ENCODE measurements at places on chromosomes 13 and 19. TPM values are rescaled to one million over a fixed set of nuclear protein-coding genes. Genes with fewer than 3 reads are reported as not detected.

- DNase-seq: peak; percentile 79
Measured at GRCh38 chr13:47337781-47338507, 441.1 kb upstream of the HTR2A start.

The KLF12 gene
- total RNA-seq: 10.6 TPM

DNA sequence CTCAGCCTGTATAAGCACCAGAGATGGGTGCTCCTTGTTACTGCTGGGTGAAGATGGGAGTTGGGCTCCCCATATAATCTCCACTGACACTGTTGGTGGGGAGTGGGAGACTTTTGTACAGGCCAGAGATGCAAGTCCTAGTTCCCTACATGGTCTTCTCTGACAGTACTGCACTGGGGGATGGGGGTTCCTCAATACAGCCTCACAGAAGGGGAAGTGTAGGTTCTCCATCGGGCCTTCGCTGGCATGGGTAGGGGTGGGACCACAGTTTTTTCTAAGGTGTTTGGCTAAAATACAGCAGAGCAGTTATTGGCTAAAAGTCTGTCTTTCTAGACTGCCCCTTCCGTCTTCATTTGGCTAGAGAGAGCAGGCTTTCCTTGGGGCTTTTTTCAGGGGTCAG, 167.2 kb upstream of the SERP2 start:
- DNase-seq: no peak

- DNase-seq: no peak
Measured at GRCh38 chr13:43596924-43597598, 189.7 kb downstream of the ENOX1 start.

GRCh38 chr13:108915095-108915633, 285.8 kb downstream of the MYO16 start:
- DNase-seq: peak; percentile 76

- no peak for DNase-seq
Measured at GRCh38 chr19:55651236-55651635, 3.2 kb downstream of the CCDC106 start.

GRCh38 chr13:24083722-24084421, 76.6 kb upstream of the SPATA13 start:
- DNase-seq: no peak

DNA sequence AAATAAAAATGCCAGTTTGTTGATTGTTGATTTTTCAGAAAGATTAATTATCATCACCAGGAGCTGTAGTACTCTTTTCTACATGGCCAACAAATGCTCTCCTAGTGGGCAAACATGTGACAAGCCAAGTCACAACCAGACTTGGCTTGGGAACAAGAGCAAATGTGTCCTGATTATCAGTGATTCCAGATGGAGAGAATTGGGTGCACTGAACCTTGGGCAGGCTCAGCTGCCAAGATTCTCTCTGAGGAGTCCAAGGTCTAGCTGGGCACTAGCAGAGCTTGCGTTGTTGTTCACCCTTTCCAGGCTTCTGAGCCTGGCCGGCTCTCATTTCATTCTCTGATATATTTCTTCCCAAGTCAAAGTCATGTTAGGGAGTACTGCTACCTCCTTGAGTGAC, 27.3 kb upstream of the GPI start:
- DNase-seq: no peak

DNA sequence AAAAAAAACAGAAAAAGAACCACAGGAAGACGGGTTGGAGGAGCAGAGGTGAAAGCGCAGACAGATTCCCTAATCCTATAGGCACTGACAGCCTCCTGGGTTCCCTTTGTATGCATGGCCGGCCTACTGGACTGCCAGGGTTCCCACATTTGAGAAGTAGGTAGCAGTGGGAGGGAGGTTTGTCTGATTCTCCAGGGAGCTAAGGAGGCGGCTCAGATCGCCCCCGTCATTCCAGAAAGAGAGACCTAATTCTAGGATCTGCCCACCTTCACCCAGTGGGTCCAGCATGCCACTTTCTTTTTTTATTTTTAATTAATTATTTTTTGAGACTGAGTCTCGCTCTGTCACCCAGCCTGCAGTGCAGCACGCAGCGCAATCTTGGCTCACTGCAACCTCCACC, 9.7 kb upstream of the CCL25 start:
- no peak for DNase-seq

DNA sequence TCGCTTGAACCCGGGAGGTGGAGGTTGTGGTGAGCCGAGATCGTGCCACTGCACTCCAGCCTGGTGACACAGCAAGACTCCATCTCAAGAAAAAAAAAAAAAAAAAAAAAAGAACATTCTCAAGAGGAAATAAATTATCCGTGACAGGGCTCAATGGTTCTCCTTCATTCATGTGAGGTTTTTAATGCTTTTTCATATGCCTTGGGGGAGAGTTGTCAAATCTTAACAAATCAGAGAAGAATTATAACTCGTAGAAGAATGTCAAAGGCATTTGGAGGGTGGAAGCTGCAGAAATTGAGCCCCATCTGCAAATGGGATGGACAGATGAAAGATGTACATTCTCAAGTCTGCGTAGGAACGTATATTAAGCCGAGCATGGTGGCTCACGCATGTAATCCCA, 34.9 kb upstream of the HOMER3 start:
- no peak for DNase-seq

DNA sequence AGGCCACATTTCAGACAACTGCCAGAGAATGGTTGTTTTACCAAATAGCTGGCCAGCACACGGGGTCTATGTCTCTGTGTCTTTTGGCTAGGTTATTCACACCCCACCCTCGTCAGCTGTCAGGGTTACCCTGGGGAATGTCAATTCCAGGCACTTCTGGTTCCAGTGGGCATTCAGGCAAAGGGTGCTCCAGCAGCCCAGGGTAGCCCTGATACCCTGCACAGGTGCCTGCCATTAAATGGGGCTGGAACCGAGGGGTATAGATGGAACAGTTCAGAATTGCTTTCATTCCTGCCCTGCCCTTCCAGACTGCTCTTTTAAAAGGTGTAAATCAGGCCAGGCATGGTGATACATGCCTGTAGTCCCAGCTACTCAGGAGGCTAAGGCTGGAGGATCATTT, 43.2 kb upstream of the HOMER3 start:
- no peak for DNase-seq

- no peak for DNase-seq
Measured at GRCh38 chr13:34826432-34826831, 115.6 kb upstream of the NBEA start.

- no peak for DNase-seq
Measured at GRCh38 chr19:2703691-2704216, 1.3 kb upstream of the GNG7 start.

- no peak for DNase-seq
Measured at GRCh38 chr19:407511-408440, 1.2 kb downstream of the C2CD4C start.

The CYP2S1 gene
- total RNA-seq: not detected

The LSR gene
- total RNA-seq: not detected

The PLVAP gene
- 0.09 TPM for total RNA-seq

DNA sequence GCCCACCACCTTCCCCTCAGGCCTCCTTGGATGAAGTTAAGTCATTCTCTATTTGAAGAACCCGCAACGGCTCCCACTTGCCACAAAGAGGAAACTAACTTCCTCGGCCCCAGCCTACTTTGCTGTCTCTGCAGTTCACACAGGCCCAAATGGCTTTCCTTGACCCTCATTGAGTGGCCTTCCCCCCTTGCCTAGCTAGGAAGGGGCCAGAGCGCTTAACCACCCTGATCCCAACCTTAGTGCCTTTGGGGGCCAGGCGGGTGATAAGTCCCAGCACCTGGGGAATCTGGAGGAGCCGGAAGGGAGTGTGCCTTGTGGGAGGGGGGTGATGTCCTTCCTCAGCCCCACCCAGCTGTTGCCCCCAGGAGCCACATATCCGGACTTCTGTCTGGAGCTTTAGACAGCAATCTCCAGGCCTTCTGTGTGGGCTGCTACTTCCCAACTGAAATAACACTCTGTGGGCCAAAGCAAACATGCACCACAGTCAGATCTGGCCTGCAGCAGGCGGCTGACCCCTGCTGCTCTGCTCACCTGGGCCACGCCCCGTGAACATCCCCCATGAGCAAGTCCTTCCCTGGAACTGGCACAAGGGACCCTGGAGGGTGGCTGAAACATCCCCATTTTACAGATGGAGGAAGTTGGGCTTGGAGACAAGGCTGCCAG, 10.5 kb downstream of the NECTIN2 start:
- no peak for DNase-seq

GRCh38 chr13:27982361-27982760, 6.1 kb downstream of the URAD start:
- DNase-seq: no peak

The HSD17B14 gene
- total RNA-seq: 3.6 TPM

GRCh38 chr13:104584481-104584880, 1518.3 kb upstream of the SLC10A2 start:
- DNase-seq: no peak

The KIR2DL4 gene
- total RNA-seq: not detected

DNA sequence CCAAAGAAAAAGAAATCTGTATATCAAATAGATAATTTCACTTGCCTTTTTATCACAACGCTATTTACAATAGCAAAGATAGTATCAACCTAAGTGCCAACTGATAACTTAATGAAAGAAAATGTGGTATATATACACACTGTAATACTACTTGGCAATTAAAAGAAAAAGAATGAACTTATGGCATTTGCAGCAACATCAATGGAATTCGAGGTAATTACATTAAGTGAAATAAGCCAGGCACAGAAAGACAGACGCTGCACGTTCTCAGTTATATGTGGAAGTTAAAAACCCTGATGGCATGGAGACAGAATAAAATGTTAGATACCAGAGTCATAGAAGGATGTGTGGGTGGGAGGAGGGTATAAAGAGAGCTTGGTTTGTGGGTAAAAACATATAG, 1260.5 kb upstream of the PCDH9 start:
- no peak for DNase-seq

GRCh38 chr13:111539791-111540446, 219.5 kb downstream of the TEX29 start:
- DNase-seq: no peak

The FUT3 gene
- not detected for total RNA-seq

DNA sequence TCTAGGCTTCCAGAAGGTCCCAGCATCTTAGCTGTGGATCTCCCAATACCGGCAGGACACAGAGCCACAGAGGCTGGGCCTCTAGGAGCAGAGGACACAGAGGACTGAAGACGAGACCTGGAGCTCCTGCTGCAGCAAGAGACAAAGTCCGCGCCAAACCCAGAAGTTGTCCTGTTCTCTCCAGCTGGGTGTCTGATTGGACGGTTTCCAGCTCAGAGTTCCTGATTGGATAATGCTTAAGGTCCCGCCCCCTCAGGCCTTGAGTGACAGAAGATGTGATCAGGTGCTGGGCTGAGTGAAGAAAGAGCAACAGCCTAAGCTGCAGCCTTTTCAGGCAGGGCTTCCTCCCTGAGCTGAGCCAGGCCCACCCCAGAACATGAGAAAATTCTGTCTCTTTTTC, 59.9 kb upstream of the ZNF85 start:
- no peak for DNase-seq

The C19orf44 gene
- 7.5 TPM for total RNA-seq

The PODNL1 gene
- total RNA-seq: 1.6 TPM

The ATXN8OS gene
- total RNA-seq: not detected

The PLK5 gene
- not detected for total RNA-seq

The MCEMP1 gene
- total RNA-seq: not detected

The OLFM4 gene
- total RNA-seq: 0.09 TPM

GRCh38 chr13:46565808-46566750, 13.1 kb downstream of the LRCH1 start:
- no peak for DNase-seq

DNA sequence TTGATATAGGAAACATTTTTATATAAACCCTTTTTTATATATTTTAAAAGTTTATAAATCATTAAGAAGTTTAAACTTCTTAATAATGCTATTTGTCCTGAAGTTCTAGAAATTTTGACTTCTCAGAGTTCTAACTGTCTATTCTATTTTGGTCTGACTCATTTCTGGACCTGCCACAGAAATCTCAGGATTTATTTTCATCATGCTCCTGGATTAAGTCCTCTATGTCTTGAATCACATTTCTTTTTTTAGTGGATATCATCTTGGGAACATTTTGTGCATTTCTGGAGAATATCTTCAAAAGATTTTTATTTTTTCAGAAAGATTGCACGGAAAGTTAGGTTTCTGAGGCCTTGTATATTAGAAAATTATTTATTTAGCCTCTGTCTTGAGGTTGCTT, 289.1 kb downstream of the NDFIP2 start:
- no peak for DNase-seq

DNA sequence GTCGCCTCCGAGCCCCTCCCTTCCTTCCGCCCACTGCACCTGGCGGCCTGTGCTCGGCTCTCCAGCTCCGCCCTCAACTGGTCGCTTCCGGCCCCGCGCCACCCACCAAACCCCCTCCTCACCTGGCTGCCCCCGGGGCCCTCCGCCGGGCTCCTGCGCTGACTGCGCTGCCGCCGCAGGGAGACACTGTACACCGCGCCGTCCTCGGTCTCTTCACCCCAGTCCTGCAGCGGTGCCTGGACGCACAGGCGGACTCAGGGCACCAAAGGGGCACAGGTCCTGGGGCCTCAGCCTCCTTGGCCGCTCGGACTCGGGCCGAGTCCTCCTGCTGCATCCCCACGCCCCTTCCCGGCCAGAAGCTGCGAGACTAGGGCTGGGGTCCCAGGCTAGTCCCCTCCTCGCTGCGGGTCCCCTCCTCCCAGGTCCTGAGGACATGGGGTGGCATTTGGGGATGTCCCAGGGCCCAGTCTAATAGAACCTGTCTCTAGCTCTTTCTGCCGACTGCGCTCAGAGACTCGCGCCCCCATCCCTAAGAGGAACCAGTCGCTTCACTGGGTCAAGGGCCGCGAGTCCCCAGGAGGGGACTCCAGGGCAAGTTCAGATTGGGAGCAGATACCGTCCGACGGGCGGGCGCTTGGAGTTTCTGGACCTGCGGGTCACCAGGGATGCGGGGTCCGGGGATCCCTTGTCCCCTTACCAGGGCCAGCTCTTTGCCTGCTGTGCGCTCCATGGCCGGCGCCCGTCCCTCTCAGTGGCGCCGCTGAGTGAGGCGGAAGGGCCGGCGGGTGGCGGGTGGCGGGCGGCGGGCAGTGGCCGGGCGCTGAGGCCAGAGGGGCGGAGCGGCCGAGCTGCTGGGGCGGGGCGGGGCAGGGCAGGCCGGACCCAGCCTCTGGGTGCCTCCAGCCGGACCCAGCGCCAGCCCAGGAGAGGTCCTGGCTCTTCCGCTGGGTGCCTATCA, at the start of gene RGL3:
Gene RGL3 (minus strand): TSS at position 766 of the 958 bp plus-strand sequence. CDS start 36 bp downstream, at position 730.
- no peak for DNase-seq

DNA sequence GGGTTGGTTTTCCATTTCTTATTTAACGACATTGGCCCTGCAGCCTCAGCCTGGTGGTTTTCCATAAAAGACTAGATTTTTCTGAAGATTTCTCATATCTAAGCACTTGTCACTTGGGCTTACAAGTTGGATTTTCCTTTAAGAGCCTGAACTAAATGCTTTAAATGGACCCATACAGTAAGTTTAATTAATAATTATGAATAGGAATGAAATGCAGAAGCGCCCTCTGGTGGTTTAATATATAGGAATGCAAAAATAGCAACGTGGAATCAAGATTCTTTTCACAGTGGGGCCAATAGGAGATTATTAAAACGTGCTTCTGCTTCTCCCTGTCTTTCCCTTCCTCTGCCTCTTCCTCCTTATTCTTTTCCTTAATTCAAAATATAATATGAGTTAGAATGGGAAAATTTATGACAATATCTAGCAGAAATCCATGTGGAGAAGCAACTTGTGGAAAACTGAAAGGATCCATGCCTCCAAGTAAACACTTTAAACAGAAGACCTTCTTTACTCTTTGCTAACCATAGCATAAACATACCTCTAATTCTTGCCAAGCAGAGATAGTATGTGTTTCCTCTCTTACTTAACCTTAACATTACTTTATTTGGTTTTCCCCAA, 324.0 kb downstream of the GPC5 start:
- peak; percentile 32 for DNase-seq

- no peak for DNase-seq
Measured at GRCh38 chr19:29535214-29535831, 9.5 kb downstream of the VSTM2B start.

All from fibroblast of the aortic adventitia (primary cell).